Neural cell (in vitro differentiated cells): ENCODE measurements at places on chromosomes 11 and 22. TPM values are rescaled to one million over a fixed set of nuclear protein-coding genes. Genes with fewer than 3 reads are reported as not detected.

The SLCO2B1 gene
- not detected in 2 replicates for polyA plus RNA-seq

The RIMBP3C gene
- polyA plus RNA-seq: 0.07 TPM in 1 of 2 replicates, not detected in the other

The CD3D gene
- not detected in 2 replicates for polyA plus RNA-seq

The MS4A3 gene
- not detected in 2 replicates for polyA plus RNA-seq

The RFPL2 gene
- polyA plus RNA-seq: 9.7 and 11.7 TPM in 2 replicates

The PUS3 gene
- 15.5 and 20.5 TPM in 2 replicates for polyA plus RNA-seq

The USP35 gene
- 12.9 and 13.9 TPM in 2 replicates for polyA plus RNA-seq

The FGF4 gene
- not detected in 2 replicates for polyA plus RNA-seq

The PHOX2A gene
- not detected in 2 replicates for polyA plus RNA-seq

The MOGAT2 gene
- polyA plus RNA-seq: not detected in 2 replicates

The OR10D3 gene
- polyA plus RNA-seq: not detected in 2 replicates

The OR4P4 gene
- polyA plus RNA-seq: not detected in 2 replicates

The DBX1 gene
- not detected in 2 replicates for polyA plus RNA-seq

The MN1 gene
- polyA plus RNA-seq: 7.3 and 7.6 TPM in 2 replicates

The ROBO4 gene
- polyA plus RNA-seq: not detected in 2 replicates

The TP53I11 gene
- 30.0 and 31.4 TPM in 2 replicates for polyA plus RNA-seq

The POTEH gene
- polyA plus RNA-seq: not detected in 2 replicates

The CXCR5 gene
- polyA plus RNA-seq: not detected in 2 replicates

The SCGB1C1 gene
- not detected in 2 replicates for polyA plus RNA-seq

The CD248 gene
- not detected in 2 replicates for polyA plus RNA-seq

The CSKMT gene
- polyA plus RNA-seq: 6.3 and 16.0 TPM in 2 replicates

The ARCN1 gene
- polyA plus RNA-seq: 67.2 and 68.4 TPM in 2 replicates

The OR5B21 gene
- not detected in 2 replicates for polyA plus RNA-seq

The SLC17A6 gene
- 3.3 and 4.3 TPM in 2 replicates for polyA plus RNA-seq

The SLC5A4 gene
- not detected in 2 replicates for polyA plus RNA-seq

The LRRC55 gene
- polyA plus RNA-seq: 2.8 and 3.3 TPM in 2 replicates

The DDTL gene
- polyA plus RNA-seq: 0.31 and 0.56 TPM in 2 replicates

The TRIM48 gene
- polyA plus RNA-seq: not detected in 2 replicates

The RAG1 gene
- 0.12 and 0.16 TPM in 2 replicates for polyA plus RNA-seq

The MYEOV gene
- not detected in 2 replicates for polyA plus RNA-seq

The MUC5AC gene
- polyA plus RNA-seq: not detected in 2 replicates

The GGTLC3 gene
- not detected in 2 replicates for polyA plus RNA-seq

The FOLH1 gene
- not detected in 2 replicates for polyA plus RNA-seq

The OSM gene
- polyA plus RNA-seq: not detected in 2 replicates

The NCAM1 gene
- 120 and 158 TPM in 2 replicates for polyA plus RNA-seq

The XKR3 gene
- polyA plus RNA-seq: not detected in 2 replicates
